ENCODE measurements at places on chromosomes 6 and 20.

GRCh38 chr6:11833626-11834592 is 55.3 kb upstream of the ADTRP start:
- no peak for DNase-seq

- no peak for DNase-seq
Measured at GRCh38 chr6:114785235-114786127, 442.7 kb upstream of the HS3ST5 start.

DNA sequence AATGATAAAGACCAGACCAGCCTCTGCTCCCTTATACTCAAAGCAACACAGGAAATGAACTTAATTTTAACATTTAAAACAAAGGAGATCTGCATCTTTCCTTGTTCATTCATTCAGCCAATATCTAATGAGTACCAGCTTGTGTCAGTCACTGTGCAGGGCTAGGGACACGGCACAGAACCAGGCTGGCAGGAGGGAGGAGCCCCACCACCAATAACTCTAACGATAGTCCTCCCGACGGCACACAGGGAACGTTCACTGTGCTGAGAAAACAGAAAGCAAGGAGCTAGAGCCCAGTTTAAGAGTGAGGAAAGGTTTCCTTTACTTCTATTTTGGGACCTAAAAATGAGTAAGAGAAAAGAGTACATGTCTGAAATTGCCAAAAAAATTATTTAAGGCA is 9.9 kb downstream of the ETV7 start:
- no peak for DNase-seq

DNA sequence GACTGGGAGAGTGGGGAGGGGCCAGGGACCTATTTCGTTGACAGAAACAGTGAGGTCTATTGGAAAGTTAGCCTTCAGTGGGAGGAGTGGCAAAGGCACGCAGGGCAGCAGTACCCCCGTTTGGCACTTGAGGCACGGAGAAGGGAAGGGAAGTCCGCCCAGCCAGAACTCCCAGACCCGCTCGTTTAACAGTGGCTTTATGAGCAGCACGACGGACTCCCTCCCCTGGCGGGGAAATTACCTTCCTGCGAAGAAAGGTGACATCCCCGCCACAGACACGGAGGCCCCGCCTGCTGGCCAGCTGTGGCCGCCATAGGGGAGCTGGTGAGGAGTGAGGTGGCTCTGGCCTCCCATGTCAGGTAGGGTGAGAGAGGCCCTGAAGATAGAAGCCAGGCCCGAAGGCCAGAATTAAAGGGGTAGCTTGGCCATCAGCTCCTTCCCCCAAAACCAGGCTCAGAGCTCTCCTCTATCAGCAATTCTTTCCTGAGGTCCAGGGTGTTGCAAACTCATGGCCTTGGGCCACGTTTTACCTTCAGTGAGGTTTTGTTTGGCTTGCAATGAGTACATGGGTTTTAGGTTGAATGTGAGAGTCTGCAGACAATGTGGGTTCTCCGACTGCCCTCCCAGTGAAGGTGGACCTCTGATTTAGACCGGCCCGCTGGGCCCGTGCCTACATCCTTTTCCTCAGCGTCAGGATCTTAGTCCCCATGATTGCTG is 123.7 kb downstream of the MRPL14 start:
- DNase-seq = no peak

DNA sequence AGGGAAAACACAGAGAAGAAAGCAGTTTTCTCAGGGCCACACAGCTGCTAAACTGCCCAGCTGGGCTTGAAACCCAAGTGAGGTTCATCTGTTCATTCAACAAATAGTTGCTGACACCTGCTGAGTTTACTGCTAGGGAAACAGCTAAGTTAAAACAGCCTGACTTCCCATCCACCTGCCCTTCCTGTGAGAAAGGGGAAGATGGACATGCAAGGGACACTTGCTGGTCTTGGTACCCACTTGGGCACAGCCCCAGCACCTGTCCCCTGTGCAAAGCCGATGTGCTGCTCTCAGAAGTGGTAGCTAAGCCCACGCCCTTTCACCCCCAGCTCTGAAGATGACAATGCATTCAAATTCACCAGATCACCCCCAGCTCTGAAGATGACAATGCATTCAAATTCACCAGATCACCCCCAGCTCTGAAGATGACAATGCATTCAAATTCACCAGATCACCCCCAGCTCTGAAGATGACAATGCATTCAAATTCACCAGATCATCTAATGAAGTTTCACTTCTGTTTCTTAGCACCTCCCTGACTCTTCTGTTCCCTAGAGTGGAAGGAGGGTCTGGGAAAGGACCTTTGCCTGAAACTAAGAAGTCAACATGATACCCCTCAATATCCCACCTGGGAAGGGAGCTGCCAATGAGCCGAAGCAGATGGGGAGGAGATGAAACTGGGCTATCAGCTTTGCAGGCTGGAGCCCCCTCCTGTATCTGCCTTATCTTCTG is 46.0 kb upstream of the TOP1 start:
- no peak for DNase-seq

DNA sequence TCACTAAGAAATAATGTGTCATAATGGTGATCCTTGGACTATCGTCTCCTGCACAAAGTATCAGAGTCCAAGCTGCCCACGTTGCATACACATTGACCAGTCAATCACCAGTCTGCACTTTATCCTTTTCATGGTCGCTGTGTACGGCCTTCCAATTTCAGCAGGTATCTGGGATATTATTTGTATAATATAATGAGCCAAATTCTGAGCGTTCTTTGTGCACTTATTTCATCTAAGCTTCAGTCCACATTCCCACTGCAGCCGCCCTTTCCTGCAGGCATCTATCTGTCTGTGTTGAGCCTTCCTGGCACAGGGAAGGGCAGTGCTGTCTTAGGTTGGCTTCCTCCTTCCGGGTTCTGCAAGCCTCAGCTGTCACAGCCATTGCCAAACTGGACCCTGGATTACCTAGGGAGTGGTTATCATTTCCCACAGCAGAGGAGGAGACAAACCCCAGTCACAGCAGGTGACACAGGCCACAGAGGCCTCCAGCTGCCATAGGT is 174.3 kb downstream of the TTLL2 start:
- no peak for DNase-seq

GRCh38 chr20:17227219-17227575 is 357 bp downstream of the PCSK2 start:
- DNase-seq = no peak

- DNase-seq = no peak
Measured at GRCh38 chr6:132768051-132768517, 10.4 kb upstream of the VNN2 start.

DNA sequence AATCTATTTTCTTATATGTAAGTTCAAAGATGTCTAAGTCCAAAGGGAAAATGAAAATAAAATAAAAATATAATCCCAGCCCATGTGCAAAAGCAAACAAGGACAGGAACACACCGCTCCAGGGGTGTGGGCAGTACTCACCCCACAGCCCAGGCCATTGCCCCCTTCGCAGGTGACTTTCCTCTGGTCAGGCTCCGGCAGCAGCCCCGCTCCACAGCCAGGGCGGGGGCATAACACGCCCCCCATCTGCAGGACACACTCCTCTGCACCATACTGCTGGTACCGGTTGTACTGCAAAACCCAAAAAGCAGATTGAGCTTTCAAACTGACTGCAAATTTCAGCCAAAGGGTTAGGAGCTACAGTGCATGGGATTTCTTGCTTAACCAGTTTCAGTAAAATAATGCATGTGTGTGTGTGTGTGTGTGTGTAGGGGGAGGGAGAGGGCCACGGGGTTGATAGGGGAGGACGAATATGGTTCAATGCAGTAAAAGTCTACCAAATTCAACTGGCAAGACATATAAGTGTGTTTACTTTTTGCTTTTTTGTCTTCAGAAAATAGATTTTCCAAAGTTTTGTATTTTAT is 274.9 kb upstream of the AGPAT4 start:
- DNase-seq = no peak
